ENCODE measurements at places on chromosomes 1 and 21. TPM values are rescaled to one million over a fixed set of nuclear protein-coding genes. Genes with fewer than 3 reads are reported as not detected.
A peak's percentile ranks its signal among the peaks of the same experiment; 100 is the strongest.

- no peak for DNase-seq
Observed at GRCh38 chr1:167268347-167268787, 47.7 kb downstream of the POU2F1 start.

GRCh38 chr21:15617964-15618363, 111.8 kb upstream of the USP25 start:
- peak; percentile 88 for DNase-seq

- DNase-seq, result peak; percentile 57
Observed at GRCh38 chr21:35204850-35205541, 155.9 kb upstream of the RUNX1 start.

GRCh38 chr1:119007670-119008482, 19.7 kb upstream of the TBX15 start:
- DNase-seq, result no peak

GRCh38 chr1:69459244-69459643, 108.5 kb upstream of the LRRC7 start:
- no peak for DNase-seq

DNA sequence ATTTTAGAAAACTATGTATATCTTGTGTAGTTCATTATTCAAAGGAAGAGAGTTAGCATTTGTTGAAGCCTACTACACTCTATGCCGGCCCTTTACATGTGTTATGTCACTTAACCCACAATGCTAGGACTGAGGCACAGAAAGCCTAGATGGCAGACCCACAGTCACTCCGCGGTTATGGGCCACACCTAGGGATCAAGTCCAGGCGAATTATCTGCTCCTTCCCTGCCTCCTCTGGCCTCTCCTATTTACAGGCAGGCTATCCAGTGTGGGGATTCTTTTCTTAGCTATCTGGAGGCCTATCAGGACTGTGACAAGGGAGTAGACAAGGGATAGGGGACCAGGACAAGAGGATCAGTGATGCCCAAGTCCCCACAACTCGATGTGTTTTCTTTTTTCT, 33.0 kb downstream of the IER5 start:
- DNase-seq, result no peak

DNA sequence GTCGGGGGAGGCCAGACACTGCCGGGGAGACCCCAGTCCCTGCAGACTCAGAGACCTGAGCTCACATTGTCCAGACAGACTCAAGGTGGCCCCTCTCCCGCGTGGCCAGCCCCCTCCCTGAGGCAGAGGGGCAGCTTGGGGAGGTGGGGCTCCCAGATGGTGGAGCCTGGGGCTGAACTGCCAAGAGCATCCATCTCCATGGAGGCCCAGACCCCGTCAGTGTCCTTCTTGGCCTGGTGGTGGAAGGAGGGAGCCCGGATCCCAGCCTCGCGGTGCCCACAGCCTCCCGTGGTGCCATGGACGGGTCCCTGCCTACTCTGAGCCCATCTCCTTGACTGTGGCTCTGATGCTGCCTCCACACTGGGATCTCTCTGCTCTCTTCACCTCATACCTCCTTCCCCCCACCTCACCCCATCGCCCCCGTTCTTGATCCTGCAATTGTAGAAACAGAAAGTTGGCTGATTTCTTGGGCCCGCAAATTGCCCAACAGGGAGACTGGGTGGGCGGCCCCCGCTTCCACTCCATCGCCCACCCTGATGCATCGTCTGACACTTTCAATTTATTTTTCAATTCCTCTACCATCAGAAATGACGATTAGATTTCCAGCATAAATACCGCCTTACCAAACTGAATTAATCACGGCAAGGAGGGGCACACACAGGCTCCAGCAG, 348.9 kb downstream of the MATN1 start:
- no peak for DNase-seq

- DNase-seq, result no peak
Observed at GRCh38 chr1:112141301-112141700, 151.8 kb upstream of the KCND3 start.

- no peak for DNase-seq
Observed at GRCh38 chr1:67750691-67751054, 65.7 kb downstream of the GADD45A start.

DNA sequence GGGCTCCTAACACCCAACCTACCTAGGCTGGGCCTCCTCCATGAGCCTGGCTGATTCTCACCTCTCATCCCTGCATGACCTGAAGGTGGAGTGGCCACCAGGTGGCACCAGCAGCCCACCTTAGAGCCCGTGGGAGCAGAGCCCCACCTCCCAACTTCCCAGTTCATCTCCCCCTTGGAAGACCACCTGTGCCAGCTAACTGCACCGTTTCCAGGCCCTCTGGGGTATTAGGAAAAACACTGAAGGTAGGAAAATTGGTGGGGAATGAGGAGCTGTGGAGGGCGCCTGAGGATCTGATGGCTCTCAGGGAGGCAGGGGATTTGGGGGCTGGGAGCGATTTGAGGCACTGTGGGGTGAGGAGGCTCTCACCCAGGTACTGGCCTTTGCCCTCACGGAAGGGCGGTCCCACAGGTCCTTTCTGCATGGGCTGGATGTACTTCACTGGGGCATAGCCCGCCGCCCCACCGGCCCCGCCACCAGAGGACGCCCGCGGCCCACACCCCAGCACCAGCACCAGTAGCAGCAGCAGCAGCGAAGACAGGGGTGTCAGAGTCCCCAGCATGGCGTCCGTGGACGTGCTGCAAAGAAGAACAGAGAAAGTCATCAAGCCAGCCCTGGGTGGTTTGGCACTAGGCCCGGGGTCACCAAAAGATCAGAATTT, 11.1 kb downstream of the ADPRS start:
- peak; percentile 49 for DNase-seq

Gene KCNJ9
- total RNA-seq, result not detected

Gene FAAH
- 0.64 TPM for total RNA-seq

Gene NCAM2
- 0.38 TPM for total RNA-seq

Gene IL10
- not detected for total RNA-seq

Gene PDC
- total RNA-seq, result not detected

Gene RIPPLY3
- total RNA-seq, result under 0.01 TPM

Gene LORICRIN
- not detected for total RNA-seq

Gene FAM20B
- total RNA-seq, result 23.5 TPM

Gene CR1L
- not detected for total RNA-seq

All from dermis microvascular lymphatic vessel endothelial cell (primary cell).